ENCODE measurements at places on chromosomes 12 and 14.
A peak's percentile ranks its signal among the peaks of the same experiment; 100 is the strongest.

DNA sequence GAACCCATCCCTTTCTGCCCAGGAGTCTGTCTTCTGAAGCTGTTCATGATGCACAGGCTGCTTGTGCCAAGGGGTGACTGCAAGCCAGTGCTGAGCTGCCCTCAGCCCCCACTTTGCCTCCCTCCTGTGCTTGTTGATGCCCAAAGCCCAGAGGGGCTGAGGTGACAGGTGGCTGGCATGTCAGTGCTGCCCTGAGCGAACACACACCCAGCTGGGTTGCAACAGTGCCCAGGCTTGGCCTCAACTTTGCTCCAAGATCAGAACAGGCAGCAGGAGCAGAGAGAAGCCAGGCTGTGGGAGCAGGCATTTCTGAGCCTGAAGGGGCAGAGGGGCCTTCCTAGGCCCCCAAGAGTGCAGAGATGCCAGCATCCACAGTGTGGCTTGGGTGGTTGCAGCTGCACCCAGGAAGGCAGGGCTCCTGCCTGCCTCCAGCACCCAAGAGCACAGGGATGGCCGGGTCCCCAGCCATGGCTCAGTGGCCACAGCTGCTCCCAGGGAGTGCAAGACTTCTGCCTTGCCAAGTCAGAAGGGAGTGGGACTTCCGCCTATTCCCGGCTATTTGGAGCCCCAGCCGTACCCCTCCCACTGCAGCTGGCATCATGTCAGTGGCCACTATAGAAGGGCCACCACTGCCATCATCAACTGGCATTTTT is 83.1 kb downstream of the SLC16A7 start:
- no peak for DNase-seq

- DNase-seq: no peak
Measured at GRCh38 chr12:25584596-25584995, 31.5 kb upstream of the LMNTD1 start.

GRCh38 chr14:90426663-90427062 is 29.8 kb downstream of the CALM1 start:
- DNase-seq: no peak

GRCh38 chr12:52585946-52586345 is 12.3 kb upstream of the KRT74 start:
- peak; percentile 65 for DNase-seq

DNA sequence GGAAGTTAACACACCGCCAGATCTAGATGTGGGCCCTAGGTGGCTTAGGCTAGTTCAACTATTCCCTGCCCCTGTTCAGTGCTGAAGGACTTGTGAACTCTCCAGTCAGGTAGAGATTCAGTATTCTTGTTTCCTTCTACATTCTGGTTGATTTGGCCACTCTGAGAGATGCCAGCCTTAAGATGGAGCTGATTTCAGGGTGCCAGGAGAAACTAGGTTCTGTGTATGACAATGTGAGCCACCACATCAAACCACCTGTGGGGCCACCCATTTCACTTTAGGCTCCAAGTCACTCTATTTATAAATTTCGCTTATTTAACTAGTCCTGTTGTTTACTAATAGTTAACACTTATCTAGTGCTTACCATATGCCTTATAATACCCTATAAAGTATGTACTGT is 26.0 kb downstream of the FRMD6 start:
- no peak for DNase-seq

- DNase-seq: no peak
Measured at GRCh38 chr12:32706335-32707024, 27.4 kb downstream of the DNM1L start.

- DNase-seq: peak; percentile 95
Measured at GRCh38 chr12:55715833-55716581, at the start of gene BLOC1S1. Gene BLOC1S1 (plus strand): TSS chr12:55716046. CDS start chr12:55716052, 6 bp downstream.

Data from left forelimb (tissue), 1 donor.